ENCODE measurements at places on chromosomes 12 and 14.

DNA sequence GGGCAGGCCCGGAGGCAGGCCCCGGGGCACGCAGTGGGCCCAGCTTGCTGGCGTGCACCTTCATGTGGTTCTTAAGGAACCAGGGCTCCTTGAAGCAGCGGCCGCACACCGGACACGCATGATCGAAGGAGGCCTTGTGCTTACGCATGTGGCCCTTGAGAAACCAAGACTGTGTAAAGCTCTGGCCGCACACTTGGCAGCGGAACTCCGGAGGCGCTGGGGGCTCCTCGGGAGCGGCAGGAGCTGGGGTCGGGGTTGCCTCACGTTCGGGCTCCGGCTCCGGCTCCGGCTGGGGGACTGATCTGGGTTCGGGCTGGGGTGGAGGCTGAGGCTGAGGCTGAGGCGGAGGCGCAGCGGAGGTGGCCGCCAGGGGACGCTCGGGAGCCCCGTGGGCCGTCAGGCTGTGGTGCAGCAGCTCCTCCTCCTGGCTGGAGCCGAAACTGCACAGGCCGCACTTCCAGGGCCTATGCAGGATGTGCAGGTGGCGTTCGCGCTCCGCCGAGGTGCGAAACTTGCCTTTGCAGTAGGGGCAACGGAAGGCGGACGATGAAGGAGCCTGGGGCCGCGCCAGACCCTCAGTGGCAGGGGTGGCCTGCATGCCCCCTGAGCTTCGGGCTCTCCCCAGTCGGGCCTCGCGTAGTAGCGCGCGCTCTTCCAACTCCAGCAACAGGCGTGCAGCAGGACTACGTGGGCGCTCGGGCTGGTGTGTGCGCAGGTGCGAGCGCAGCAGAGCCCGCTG is 6.0 kb downstream of the ZNF219 start:
- DNase-seq, result peak; percentile 91

DNA sequence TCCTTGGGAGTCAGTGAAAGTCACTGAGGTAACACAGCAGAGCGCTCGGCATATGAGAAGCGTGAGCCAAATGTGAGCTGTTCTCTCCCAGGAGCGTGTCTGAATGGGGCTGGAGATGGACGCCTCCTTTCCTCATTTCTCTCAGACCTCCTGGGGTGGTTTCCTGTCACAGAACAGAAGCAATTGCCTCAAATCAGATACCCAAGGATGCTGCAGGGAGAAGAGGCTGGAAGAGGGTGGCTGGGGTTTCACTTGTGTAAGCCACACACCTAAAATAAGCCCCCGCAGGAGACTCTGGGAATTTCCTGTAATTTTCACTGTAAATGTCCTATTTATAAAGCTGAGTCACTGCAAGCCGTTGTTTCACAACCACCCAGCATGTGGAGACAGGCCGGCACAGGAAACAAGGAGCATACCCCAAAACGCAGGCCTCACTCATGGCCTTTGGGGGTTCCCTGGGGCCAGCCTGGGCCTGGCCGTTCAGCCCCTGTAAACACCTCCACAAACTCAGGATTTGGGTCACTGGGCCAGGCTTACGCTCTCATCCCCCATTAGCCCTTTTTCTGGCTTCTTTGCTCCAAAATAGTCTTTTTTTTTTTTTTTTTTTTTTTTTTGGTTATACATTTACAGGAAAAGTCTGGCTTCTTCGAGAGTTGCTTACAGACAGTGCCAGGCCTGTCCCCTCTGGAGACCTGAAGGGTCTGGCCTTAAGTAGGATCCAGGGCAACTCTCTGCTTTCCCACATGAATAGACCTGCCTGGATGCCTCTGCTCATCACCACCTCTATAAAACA is 55.3 kb downstream of the VCPKMT start:
- peak; percentile 39 for DNase-seq

GRCh38 chr12:10131111-10131690 is 1.2 kb upstream of the CLEC7A start:
- no peak for DNase-seq

DNA sequence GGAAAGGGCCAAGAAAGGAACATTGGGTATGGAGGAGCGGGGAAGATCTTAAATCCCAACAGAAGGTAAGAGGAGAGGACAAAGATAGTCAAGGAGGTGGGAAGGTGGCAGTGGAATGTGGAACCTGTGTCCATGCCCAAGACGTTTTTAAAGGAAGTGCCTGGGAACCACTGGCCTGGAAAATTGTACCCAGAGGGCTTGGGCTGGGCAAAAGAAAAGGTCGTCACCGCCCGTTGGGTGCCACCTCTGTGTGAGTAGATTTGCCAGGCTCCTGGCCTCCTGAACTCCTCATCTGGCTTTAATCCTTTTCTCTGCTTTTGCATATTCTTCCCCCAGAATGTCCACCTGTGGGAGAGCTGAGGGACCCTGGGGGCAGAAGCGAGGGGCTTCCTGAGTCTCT is 32.6 kb downstream of the JDP2 start:
- DNase-seq, result no peak

DNA sequence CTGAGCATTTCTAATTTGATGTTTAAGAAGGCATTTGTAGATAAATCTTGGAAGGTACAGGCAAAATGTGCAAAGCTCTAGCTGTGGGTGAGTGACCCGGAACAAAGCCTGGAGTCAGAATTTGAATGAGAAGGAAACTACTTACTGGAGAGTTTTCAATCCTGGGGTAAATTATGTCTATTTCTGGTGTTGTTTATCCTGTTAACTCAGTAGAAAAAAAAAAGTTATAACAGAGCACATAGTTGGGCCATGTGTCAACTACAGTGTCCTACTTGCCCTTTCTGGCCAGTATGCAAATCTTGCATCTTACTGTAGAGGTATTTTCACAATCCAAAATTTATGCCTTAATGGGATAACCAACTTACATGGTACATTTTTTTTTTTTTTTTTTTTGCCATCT is 182.3 kb downstream of the SYNE2 start:
- DNase-seq, result no peak

- DNase-seq, result no peak
These were observed 19.0 kb downstream of the PTGER2 start for GRCh38 chr14:52333108-52333507.

GRCh38 chr12:89092297-89092696 is 260.0 kb downstream of the DUSP6 start:
- no peak for DNase-seq

DNA sequence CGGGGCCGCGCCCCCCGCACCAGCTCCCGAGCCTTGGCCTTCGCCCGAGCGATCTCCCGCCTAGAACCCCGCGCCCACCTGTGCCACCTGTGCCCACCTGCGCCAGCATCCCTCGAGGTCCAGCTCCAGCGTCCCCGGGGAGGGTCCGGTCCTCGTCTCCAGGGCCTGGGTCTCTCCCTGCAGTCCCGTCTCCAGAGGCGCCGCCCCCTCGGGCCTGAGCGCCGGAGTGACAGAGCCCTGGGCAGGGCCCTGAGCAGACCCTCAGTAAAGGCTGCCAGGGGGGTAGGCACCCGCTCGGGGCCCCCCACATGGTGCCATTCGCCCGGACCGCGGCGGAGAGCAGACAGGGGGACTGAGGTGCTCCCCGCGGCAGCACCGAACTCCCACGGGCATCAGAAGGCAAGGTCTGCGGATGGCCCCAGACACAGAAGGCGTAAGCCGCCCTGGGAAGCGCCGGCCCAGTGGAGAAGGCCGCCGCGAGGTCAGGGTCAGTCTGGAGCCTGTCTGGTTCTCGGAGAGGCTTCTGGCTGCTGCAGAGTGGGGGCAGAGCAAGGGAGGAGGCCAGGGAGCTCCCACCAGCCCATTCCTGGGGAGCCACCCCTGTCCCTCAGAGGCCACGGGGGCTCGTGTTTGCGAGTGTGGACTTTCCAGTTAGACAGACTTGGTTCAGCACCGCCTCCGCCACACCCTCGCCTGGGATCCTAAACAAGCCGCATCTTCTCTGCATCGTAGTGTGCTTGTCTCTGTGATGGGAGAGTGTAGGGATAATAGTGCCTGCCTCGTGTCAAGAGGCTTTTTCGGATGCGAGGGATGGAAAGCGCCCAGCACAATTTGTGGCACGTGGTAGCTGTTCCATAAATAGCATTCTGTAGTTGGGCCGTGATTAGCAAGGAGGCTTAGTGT is 1.1 kb upstream of the PPP1R13B start:
- DNase-seq, result no peak

DNA sequence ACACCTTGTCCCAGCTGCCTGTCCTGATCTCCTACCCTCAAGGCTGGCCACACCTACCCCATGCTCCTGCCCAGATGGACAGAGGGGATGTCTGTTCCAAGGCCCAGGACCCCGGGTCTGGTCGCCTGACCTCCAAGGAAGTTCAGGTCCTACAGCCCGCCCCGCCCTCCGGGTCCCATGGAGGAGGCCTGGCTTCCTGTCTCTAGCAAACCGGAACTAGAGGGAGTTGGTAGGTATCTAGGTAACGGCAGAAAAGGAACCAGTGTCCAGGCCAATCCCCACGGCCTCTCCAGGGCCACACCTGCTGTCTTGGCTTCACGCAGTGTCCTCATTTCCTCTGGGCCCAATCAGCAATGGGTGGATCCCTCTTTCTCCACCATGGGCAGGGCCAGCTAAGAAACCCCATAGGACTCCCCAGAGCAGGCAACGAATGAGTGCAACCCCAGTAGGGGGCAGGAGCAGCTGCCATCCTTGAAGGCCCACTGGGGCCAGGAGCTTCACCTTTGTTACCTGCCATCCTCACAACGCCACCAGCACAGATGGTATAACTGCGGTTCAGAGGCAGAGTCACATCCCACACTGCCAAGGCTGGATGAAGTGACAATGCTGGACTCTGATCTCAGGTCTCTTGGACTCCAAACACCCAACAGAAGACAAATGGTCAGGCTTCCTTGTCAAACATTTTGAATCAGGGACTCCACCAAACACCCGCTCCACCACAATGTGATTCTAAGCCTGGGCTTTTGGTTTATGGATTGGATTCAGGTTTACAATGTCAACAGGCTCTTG is 25.1 kb upstream of the RPLP0 start:
- no peak for DNase-seq

DNA sequence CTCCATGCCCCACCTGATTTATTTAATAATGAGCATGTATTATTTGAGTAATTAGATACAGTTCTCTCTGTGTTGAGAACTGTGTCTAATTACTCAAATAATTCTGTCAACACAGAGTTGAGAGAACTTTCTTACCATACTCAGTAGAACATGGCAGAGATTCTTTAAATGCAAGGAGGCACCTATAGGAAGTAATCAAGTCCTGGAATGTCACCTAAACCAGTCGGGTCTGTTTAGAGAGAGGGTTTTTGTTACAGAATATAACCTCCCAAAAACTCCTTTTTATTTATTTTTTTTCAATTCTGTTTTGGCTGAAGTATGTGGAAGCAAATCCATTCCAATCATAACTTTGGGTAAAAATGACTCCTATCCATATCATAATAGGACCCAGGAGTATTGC is 37.5 kb upstream of the CIT start:
- DNase-seq, result no peak

DNA sequence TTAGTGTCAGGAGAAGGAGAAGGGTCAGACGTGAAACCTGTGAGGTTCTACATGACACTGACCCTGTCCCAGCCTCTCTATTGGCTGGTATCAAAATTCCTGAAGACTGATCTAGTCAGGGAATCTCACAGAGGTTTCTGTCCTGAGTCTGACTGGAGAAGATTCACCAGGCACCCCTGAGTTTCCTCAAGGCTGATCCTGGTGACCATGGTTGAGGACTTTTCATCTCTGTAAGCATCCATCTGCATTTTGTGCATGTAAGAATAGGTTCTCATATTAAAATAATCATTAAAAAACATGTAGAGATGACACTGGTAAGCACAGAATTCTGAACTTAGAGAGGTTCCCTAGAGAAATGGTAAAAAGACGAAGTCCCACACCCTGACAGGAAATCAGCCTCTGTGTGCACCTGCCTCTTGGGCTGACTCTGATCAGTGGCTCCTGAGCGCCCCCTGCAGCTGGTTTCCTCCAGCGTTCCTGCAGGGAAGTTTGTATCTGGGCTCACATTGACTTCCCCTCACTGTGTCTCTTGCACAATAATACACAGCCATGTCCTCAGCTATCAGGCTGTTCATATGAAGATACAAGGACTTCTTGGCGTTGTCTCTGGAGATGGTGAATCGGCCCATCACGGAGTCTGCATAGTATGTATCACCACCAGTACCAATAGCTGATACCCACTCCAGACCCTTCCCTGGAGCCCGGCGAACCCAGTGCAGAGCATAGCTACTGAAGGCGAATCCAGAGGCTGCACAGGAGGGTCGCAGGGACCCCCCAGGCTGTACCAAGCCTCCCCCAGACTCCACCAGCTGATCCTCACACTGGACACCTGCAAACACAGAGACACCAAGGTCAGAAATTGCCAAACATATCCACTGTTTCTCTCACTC is 991.9 kb downstream of the TMEM121 start:
- DNase-seq, result no peak

DNA sequence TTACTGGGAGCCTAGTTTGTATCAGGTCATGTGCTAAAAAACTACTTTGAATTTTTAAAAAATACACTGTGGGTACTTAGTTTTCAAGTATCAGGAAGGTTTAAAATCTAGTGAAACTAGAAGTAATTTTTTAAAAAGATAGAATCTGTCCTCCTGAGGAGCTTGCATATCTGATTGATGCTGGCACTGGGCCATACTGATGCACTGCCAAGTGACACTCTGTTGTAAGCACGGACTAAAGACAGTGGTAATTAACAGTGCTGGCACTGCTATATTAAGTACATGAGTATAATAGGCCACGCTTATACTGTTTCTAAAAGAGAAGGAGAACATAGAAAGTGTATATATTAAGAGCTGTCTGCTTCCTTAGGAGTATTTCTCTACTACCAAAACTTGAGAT is 10.0 kb upstream of the TBC1D30 start:
- DNase-seq, result no peak

GRCh38 chr14:32028599-32028998 is 48.5 kb upstream of the ARHGAP5 start:
- no peak for DNase-seq

DNA sequence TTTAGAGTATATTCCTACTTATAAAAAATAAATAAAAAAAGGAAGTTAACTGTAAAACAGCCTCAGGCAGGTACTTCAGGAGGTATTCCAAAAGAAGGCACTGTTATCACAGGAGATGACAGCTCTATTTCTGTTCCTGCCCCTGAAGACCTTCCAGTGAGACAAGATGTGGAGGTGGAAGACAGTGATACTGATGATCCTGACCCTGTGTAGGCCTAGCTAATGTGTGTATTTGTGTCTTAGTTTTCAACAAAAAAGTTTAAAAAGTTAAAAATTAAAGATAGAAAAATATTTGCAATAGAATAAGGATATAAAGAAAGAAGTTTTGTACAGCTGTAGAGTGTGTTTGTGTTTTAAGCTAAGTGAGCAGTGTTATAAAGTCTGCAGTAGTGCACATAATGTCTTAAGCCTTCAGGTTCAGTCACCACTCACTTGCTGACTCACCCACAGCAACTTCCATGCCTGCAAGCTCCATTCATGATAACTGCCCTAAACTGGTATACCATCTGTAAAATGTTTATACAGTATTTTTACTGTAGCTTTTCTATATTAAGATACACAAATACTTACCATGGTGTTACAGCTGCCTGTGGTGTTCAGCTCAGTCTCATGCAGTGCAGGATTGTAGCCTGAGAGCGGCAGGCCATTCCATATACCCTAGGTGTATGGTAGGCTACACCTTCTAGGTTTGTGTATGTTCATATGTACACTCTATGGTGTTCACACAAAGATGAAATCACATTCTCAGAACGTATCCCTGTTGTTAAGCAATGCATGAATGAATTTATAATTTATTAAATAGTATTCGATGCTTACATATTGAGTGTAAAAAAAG is 121.1 kb downstream of the ANO6 start:
- no peak for DNase-seq
